Stimulated activated CD4-positive, alpha-beta T cell treated with anti-CD3 and anti-CD28 coated beads, Interleukin-1b, Interleukin-23, amount 100 ng/mL, for 48 hours (primary cell): ENCODE measurements at places on chromosomes 1 and 21.

DNA sequence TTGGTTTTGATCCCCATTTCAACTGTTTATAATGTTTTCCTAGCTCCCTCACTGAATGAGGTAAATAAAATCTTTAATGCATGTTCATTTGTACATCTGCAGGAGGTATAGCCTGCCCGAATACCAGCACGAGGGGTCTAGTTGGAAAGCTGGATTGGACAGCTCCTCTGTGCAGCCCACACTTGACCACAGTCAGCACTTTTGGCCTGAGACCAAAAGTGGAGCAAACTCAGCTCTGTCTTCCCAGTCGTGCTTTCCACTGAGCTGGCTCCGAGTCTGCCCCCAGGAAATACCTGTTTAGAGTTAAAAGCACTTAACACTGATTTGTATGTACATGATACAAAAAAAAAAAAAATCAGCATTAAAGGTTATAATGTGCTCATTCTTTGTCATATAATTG, 224.4 kb downstream of the DSCAM start:
- no peak for DNase-seq

DNA sequence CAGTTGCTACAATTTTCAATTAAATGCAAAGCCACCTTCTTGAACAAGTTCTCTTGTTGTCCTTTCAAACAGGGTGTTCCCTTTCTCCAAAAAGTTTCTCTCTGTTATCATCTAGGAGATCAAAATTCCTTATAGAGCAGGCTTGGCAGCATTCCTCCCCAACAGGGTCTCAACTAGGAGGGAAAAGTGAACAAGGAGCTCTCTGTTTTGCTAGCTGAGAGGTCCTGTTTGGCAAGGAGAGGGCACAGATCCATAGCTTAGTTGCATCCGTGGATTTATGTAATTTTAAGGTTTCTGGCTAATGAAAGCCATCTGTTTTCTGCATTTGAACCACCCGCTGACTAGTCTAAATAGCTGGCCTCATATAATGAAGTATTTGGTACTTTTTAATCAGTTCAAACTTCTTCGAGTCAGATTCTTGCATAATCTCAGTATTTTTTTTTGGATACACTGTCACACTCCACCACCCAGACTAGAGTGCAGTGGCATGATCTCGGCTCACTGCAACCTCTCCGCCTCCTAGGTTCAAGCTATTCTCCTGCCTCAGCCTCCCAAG, 54.0 kb downstream of the APP start:
- no peak for DNase-seq

DNA sequence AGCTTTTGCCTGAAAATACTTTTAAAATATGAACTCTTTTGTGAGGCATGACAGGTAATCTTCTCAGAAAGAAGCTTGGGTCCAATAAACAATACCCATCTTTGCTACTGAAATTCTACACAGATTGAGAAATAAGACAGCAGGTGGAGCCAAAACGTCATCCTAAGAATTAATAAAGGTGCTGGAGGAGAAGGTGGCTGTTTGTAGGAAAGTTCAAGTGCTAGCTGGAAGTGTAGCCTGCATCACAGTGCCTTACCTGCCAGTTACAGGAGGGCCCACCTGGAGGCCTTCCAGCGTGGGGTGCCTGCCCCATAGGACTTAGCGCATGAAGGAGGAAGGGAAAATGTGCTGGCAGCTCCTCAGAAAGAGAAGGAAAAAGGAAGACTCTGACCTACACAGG, 93.7 kb downstream of the TTC3 start:
- no peak for DNase-seq

DNA sequence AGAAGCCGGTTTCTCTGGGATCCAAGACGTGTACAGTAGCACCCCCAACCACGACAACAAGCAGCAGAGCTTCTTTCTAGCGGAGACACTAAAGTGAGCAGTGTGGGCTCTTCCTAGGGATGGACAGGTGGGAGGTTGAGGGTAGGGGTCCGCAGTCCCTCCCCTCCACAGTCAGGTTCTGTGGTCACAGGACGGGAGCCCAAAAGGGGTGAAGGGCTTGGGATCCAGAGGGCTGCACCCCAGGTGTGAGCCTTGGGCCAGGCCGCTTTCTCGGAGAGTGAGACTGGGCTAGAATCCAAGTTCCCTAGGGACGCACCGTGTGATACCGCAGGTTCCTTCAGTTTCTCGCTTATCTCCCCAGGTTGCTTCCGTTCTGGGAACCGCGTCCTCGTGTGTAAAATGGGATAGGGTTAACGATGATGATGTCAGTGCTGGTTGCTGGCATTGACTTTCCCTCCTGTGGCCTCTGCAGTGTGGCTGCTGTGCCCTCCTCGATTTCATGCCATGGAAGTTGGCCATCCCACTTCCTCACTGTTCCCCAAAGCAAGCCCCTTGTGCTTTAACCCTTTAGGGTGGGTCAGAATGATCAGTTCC, 17.3 kb upstream of the SELENON start:
- no peak for DNase-seq

DNA sequence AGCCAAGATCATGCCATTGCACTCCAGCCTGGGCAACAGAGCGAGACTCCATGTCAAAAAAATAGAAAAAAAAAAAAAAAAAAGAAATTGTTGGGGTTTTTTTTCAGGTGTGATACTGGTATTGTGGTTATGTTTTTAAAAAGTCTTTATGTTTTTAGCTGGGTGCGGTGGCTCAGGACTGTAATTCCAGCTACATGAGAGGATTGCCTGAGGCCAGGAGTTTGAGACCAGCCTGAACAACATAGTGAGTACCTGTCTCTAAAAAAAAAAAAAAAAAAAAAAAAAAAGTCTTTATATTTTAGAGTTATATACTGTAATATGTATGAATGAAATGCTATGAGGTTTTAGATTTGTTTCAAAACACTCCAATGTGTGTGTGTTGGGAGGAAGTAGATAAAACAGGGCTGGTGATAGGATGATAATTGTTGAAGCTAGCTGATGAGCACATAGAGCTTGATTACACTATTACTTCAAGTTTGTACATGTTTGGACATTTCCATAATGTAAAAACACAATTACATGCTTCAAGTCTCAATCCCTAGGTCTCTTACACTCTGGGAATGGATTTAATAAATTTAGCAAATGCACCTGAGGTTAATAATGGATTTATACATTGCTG, 30.2 kb upstream of the ATP5PO start:
- no peak for DNase-seq

DNA sequence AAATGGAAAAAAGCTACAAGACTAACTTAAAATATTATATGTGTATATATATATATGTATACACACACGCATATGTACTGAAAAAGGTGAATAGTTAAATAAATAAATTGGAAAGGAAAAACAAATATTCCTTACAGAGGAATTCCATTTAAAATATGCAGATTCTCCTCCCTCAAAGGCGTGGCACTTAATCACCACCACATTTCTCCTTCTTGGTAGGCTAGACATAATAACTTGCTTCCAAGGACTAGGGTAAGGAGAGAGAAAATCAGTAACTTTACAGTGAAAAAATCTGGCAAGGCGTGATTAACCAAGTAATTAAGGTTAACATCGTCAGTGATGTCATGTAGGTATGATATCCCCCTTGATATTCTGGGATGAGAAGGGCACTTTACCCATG, 84.0 kb upstream of the USP25 start:
- no peak for DNase-seq

- DNase-seq = no peak
Measured at GRCh38 chr1:2474104-2474844, 1.8 kb upstream of the PLCH2 start.

DNA sequence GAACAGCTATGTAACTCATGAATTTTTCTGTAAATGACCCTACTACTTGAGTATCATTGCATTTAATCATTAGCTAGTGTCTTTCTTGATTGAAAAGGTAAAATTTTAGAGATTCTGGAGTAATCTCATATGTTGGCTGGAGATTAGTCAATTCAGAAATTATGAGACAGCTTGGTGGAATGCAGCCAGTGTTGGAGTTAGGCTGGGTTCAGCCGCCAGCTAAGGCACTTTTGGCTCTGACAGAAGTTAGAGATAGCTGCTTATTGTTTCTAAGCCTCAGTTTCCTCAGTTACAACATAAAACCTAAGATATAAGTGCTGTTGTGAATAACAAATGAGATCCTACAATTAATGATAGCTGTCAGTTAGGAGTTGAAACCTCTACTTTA, 49.4 kb downstream of the TBCE start:
- DNase-seq = no peak

DNA sequence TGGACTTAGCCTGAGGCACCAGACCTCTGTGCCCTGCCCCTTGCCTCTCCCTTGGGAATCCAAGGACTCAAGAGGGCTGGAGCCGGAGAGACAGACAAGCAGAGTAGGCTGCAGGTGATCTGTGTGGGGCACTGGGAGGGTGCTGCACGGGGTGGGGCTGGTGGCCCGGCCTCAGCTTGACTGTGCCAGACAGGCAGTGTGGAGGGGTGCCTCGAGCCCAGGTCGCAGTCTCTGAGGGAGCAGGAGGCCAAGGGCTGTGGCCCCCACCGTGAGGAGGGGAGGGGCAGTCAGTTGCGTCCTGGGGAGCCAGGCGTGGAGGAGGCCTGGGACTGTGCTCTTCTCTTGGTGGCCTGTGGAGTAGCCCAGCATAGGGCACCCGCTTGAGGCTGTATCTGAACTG, 4.0 kb downstream of the GABRD start:
- no peak for DNase-seq

DNA sequence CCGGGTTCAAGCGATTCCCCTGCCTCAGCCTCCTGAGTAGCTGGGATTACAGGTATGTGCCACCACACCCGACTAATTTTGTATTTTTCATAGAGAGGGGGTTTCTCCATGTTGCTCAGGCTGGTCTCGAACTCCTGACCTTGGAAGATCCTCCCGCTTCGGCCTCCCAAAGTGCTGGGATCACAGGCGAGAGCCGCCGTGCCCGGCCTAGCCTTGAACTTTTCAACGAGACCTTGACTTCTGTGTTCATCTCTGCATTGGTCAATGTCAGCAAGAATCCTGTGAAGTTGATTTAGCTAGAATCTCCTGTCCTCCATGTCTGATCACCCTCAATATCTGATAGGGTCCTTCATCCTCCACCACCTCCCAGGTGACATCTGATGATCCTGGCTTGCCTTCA, 11.4 kb upstream of the CNR2 start:
- no peak for DNase-seq

DNA sequence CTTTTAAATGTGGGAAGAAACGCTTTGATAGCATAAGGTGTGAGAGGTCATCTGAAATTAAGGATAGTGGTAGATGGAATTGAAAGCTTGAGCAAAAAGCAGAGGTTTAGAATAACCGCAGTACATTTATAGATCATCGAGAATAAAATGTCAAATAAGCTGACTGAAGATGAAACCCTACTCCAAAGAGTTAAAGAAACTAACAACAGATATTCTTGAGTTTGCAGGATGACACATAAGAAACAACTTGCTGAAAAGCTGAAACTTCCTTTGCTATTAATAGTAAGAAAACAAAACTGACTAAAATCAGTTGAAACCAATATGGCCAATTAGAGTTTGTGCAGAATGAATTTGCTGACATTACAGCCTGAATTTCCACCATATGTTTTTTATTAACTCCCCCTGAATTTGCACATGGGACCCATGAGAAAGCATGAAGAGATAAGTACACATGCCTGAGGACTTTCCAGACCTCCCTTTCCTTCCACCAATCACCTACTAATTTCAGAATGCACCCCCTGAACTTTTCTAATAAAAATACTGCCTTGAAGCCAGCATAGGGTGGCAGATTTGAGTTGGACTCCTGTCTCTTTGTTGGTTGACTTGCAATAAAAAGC, 1.7 kb upstream of the C1orf185 start:
- DNase-seq = no peak

- DNase-seq = peak; percentile 14
Measured at GRCh38 chr1:183593356-183593755, 3.1 kb upstream of the NCF2 start.

- no peak for DNase-seq
Measured at GRCh38 chr1:198893141-198893540, 254.3 kb downstream of the PTPRC start.

DNA sequence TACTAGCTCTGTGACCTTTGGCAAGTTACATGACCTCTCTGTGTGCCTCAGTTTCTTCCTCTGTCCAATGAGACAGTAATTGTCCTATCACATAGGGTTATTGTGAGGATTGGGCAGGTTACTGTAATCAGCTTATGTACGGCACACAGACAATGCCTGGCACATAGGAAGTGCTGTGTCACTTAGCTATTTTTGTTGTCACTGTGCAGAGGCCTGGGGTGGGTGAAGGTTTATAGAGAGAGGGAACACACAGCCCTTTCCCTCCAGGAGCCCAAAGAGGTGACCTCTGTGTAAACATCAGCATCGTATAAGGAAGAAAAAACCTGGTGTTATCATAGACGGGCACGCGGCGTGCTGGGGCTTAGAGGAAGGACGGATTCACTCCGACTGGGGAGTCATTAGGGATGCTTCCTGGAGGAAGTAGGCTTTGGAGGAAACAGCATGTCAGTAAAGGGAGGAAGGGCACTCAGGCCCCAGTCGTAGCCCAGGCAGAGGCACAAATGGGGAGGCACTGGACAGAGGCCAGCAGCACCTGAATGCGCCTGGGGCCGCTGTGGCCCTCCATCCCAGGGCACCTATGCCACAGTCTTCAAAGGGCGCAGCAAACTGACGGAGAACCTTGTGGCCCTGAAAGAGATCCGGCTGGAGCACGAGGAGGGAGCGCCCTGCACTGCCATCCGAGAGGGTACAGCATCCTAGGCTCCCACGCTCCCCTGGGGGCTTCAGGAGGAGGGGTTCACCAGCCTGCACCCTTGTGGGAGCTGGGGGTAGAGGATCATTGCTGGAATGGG, 21.2 kb downstream of the CDK18 start:
- DNase-seq = no peak

- DNase-seq = peak; percentile 46
Measured at GRCh38 chr1:15046487-15047165, 106.9 kb upstream of the TMEM51 start.

DNA sequence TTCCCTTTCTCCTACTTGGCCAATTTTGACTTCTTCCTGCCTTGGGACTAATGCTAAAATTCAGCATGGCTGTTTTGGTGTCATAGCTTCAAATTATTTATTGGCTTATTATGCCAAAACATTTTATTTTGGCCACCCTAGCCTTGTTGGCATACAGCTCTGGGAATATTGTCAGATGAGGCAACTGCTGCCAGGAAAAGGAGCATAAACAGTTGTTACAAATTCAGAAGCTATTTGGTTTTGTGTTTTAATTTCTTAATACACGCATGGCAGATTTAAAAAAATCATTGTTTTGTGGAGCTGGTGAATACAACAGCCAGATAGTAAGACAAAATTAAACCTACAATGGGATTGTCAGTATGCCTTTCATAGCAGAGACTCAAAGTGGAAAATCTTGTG, 66.8 kb upstream of the BCL10 start:
- no peak for DNase-seq

DNA sequence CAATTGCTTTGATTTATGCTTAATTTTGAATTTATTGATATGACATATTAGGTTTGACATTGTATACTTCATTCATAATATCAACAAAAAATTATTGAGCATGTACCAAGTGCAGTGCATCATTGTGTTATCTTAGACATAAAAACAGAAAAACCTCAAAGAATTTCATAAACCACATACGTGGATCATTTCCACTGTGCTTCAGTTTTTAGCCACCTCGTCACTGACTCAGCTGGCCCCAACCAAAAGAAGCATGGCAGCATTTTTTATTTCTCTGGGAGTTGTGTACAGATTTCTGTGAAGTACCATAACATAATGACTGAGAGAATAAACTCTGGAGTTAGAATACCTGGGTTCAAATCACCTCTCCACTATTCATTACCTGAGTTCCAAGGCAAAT, 95.6 kb upstream of the C1orf87 start:
- no peak for DNase-seq

GRCh38 chr1:201155354-201155753, 1.1 kb upstream of the TMEM9 start:
- DNase-seq = no peak

GRCh38 chr1:156822680-156823079, 6.0 kb upstream of the SH2D2A start:
- DNase-seq = no peak

GRCh38 chr1:93670141-93670540, 11.5 kb downstream of the BCAR3 start:
- no peak for DNase-seq
